ENCODE measurements at places on chromosomes 4 and X.

GRCh38 chr4:100146756-100147155 is 43.5 kb downstream of the DDIT4L start:
- no peak for DNase-seq

DNA sequence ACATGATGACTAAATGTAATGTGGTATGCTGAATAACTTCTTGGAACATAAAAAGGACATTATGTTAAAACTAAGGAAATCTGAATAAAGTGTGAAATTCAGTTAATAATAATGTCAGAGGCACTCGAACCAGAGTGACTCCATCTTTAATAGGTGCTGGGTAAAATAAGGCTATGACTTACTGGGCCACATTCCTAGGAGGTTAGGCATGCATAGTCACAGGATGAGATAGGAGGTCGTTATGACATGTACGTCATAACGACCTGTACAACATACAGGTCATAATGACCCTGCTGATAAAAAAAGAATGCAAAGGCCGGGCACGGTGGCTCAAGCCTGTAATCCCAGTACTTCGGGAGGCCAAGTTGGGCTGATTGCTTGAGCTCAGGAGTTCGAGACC is 28.9 kb upstream of the OPHN1 start:
- DNase-seq: no peak

- no peak for DNase-seq
Observed at GRCh38 chr4:1993169-1993516, 15.6 kb downstream of the NELFA start.

DNA sequence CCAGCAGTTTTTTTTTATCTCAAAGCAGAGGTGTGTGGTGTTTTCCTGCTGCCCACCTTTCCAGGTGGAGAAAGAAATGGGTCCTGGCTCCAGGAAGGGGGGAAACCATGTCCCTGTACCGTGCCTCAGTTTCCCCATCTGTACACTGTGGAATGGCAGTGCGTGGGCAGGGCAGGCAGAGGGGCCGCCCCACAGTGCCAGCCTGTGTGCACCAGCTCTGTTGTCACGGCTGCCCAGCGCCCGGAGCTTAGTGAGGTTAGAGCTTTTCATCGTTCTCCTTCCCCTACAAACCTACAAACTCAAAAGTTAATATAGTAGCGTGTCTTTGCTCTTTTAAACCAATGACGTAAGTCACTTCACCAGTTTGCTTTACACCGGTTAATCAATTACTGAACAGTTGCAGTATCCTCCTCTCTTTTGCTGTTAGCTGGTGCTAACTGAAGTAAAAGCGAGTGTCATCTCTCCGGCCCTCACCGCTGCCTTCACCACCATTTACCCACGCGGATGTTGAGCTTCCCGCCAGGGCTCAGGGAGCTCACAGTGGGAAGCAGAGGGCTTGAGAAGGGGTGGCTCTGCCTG is 114.8 kb upstream of the ADRA2C start:
- DNase-seq: no peak

- DNase-seq: no peak
Observed at GRCh38 chrX:65203545-65203944, 227.3 kb upstream of the ZC4H2 start.

- DNase-seq: no peak
Observed at GRCh38 chrX:50168241-50168687, 32.5 kb downstream of the AKAP4 start.

GRCh38 chr4:85774000-85774399 is 299.1 kb downstream of the ARHGAP24 start:
- DNase-seq: no peak

GRCh38 chr4:653080-653821 is 20.8 kb downstream of the ATP5ME start:
- no peak for DNase-seq

- DNase-seq: no peak
Observed at GRCh38 chr4:75343333-75343732, 170.9 kb downstream of the RCHY1 start.

DNA sequence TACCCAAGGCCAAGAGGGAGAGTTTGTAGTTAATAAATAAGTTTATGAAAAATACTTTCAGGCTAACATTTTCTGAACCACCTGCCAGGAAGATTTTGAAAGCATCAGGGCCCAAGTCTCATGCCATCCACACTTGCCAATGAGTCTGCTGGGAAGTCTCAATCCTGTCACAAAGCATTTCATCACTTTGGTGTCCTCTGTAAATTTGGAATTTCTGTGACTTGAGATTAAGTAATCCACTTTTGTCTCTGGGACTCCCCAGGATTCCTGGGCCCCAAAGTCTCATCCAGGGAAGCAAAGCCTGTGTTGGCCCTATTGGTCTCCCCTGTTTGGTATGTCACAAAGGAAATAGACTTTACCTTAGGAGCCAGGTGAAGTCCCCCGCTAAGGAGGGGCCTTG is 99.2 kb upstream of the GPC4 start:
- no peak for DNase-seq

GRCh38 chrX:140572724-140573123 is 67.9 kb upstream of the SOX3 start:
- DNase-seq: no peak

DNA sequence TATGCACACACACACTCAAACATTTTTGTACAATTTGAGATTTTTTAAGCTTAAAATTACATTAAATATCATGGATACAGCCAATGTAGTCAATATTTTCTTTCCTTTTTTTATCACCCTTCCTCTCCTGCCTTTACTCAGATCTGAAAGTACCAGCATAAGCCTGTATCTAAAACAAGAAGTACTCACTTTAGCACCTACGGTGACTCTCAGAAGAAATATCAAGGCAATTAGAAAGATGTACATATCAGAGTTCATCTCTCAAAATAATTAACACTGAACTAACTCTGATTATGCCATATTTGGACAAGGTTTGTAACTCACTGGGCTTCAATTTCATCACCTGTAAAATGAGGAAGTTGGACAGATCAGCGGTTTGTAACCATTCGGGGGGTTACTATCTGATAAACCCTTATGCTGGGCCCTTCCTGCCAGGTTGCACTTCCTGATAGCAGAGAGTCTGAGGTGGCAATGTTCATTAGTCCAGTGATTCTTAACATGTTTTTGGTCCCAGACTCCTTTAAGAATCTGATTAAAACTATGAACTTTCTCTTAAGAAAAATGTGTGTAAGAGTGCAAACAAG is 5.7 kb upstream of the GPR174 start:
- DNase-seq: no peak
